ENCODE measurements at places on chromosomes 4 and X.

DNA sequence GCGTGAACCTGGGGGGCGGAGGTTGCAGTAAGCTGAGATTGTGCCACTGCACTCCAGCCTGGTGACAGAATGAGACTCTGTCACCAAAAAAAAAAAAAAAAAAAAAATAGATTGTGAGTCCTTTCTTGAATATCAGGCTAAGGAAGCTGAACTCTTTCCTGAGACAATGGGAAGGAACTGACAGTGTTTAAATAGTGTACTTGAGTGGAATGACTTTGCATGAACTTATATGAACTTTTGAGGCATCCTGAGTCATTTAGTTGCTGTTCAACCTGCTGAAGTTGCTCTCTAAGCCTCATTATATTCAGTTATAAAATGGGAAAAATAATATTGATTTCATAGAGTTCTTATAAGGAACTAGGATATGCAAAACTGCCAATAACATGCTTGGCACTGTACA lies 79.3 kb upstream of the LIMCH1 start:
- no peak for DNase-seq

DNA sequence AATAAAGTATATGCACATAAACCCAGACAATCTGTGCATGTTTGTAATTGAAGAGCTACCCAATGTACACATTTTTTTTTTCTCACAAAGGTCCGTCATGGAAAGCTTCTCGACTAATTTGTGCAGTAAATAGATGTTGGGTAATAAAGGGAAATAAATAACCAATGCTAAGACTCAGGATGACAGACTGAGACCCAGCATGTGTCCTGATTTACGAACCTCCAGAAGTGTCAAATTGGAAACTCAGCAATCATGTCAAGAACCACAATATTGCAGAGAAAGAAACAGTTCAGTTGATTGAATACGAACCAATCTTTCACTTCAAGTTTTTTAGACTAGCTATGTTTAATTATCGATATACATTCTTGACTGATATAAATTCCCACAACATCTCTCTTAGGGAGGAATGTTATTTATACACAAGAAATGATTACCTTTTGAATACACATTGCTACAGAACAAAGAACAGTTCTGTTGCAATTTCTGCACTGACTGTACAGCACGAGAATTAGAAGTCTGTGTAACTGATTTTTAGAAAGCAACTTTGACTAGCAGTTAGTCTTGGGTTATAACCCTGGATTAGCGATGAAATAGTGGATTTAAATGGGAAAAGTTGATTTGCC lies 625.6 kb upstream of the FTHL17 start:
- DNase-seq, result no peak

GRCh38 chr4:169152899-169153298 lies 117.9 kb downstream of the SH3RF1 start:
- no peak for DNase-seq

DNA sequence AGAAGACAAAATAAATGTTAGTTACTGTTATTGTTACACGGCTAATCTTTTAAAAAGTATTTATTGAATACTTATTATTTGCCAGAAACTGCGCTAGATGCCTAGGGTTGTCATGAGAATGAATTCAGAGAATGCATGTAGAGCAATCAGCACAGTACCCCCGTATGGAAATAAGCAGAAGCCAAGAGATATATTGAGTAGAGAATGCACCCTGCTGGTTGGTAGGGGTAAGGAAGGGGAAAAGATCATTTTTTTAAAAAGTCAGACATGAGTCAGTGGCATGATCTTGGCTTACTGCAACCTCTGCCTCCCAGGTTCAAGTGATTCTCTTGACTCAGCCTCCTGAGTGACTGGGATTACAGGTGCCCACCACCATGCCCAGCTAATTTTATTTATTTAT lies 13.1 kb upstream of the DRP2 start:
- no peak for DNase-seq

DNA sequence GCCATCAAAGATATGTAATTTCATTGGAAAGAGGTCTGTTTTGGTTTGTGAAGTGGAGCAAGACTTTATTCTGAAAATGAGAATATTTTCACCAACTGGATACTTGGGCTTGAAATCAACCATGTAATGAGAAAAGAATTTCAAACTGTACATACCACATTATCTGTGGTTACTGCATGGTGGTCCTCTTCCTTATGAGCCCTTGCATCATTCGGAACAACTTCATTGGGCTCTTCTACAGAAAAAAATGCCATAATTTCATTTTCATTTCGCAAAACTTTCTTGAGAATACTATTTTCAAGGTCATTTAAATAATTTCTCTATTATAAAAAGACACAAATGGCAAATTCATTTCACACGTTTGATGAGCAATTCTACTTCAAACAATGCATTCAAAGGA lies 148.6 kb upstream of the RPS6KA6 start:
- DNase-seq, result no peak

DNA sequence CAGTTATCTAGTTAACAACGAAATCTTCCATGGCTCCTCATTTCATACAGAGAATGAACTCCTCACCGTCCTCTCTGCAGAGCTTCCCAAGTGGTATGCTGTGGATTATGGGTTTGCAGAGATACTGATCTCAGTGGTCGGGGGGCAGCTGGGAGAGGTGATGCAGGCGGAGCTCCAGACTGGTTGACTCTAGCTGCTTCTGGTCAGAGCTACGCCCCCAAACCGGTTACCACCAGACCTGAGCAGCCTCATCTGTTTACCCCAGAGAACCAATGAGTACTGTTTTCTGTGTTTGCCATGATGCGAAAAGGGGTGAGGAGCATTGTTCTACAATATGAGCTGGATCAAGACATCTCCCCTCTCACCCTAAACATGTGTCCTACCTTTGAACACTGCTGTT lies 135.7 kb upstream of the PLAC1 start:
- DNase-seq, result no peak

DNA sequence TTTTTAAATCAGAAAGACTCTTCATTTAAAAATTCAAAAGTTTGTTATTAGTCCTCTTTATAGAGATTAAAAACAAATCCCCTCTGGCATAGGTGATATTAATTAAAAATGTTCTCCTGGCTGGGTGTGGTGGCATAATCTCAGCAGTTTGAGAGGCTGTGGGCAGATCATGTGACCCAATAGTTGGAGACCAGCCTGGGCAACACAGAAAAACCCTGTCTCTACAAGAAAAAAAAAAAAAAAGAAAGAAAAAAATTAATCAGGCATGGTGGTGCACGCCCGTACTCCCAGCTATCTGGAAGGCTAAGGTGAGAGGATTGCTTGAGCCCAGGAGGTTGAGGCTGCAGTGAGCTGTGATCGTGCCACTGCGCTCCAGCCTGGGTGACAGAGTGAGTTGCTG lies 38.9 kb downstream of the RASGEF1B start:
- no peak for DNase-seq

- no peak for DNase-seq
Measured at GRCh38 chr4:98930311-98930865, 1.5 kb upstream of the EIF4E start.

GRCh38 chr4:111681751-111682150 lies 463.5 kb upstream of the FAM241A start:
- DNase-seq, result no peak

DNA sequence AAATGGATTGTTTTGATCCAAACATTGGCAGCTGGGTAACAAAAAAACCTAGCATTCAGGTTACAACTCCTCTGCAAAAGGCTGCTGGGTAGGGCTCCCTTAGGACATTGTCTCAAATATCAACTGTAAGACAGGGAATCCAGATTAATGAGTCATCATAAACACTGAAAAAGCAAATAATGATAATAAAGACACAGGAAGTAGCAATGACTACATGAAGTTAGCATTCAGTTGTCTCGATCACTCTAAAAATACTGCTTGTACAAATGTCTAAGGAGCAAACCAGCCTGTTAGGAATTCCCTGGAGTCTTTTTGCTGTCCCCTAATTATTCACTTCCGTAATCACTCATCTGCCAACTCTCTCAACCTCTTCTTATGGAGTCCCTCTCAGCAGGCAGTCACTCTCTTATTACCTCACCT lies 259.2 kb downstream of the GPC3 start:
- DNase-seq, result peak; percentile 21

DNA sequence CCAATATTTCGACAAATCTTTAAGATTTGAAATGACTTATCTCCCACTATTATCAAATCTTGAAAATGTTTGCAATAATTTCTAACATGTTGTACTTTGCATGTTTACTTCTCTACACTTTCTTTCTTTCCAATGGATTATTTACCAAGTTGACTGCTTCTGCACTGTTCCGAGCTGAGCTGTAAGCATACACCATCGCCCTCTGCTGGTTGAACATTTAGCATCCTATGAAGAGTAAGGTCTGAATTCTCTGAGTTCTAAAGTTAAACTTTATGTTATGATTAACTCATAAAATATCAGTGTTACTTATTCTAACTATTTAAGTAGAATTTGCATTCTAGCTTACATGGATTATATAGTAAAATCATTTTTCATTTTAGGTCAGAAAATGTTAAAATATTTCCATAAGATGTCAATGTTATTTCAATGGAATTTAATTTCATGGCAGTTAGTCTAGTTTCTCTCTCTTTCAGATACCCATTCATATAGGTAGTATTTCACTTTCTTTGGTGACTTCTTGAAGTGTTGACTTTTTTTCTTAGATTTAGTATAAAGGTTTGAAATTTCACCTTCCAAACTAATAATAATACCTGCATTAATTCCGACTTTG lies 137.4 kb downstream of the DKK2 start:
- DNase-seq, result peak; percentile 7

GRCh38 chr4:112747036-112747435 lies 110.1 kb downstream of the LARP7 start:
- no peak for DNase-seq

GRCh38 chrX:29242856-29243255 lies 655.6 kb downstream of the IL1RAPL1 start:
- DNase-seq, result no peak

DNA sequence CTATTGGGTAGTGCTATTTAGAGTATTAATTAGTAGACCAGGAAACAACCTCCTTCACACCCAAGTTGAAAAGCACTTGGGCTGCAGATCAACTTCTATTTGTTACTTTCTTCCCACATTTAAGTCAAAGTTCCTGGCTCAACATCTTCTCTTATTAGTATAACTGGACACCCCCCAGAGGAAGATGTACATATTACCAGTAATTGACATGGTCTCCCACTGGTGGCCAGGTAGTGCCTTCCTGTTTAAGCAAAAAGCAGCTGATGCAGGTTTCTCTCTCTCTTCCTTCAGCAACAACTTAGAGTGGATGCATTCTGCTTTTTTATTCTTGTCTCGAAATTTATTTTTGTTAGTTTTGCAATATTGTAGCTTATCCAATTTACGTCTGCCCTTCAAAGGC lies 438.1 kb downstream of the GBA3 start:
- no peak for DNase-seq

GRCh38 chr4:27428661-27429060 lies 568.0 kb downstream of the STIM2 start:
- DNase-seq, result no peak

- DNase-seq, result no peak
Measured at GRCh38 chr4:182806259-182807252, 110.6 kb downstream of the DCTD start.
